ENCODE measurements at places on chromosomes 7 and 10.
A peak's percentile ranks its signal among the peaks of the same experiment; 100 is the strongest.

DNA sequence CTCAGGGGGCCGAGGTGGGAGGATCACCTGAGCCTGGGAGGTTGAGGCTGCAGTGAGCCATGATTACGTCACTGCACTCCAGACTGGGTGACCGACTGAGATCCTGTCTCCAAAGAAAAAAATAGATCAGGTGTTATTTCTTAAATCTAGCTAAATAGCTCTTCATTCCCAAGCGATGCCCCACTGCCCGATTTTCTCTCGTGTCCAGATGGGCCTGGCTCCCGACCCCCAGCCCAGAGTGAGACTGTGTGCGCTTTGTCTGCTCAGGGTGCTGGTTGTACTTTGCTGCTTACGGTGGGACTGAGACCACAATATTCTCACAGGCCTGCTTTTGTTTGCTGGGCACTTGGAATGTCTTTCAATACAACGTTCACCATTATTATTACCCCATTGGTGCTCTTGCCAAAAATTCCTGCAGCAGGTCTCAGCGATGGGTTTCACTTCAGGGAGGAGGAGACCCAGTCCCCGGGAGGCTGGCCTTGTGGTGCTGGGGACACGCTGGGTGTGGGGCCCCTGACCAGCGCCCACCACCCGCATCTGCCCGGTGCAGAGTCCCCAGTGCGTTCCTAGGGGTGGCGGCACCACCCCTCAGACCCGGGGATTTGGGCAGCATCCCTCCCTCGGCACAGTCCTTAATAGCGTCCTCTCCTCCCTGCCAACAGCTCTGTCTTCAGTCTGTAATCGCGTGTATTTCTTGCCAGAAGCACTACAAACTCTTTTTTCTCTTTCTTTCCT is 20.4 kb upstream of the DPYSL4 start:
- DNase-seq, result no peak

DNA sequence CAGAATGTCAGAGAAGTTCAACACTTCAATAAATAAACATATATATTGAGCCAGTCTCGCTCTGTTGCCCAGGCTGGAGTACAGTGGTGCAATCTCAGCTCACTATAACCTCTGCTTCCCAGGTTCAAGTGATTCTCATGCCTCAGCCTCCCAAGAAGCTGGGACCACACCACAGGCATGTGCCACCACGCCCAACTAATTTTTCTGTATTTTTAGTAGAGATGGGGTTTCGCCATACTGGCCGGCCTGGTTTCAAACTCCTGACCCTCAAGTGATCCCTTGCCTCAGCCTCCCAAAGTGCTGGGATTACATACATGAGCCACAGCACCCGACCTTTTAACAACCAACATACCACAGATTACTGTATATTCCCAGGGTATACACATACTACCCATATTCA is 134.2 kb downstream of the JMJD1C start:
- no peak for DNase-seq

DNA sequence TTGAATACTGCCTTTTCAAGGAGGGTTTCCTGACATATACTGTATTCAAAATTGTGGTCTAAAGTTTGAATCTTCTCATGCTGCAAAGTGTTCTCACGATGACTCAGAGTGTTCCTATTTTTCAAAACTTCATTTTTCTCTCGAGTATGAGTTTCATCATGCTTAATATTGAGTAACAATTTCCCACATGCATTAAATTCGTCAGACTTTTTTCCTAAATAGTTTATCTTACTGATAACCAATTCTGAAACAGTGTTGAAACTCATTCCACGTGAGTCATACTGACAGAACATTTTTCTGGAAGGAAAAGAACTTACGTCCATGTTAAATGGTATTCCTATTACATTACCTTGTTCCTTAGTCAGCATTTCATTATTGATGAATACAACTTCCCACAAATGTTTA is 44.1 kb downstream of the ZNF33B start:
- DNase-seq, result no peak

DNA sequence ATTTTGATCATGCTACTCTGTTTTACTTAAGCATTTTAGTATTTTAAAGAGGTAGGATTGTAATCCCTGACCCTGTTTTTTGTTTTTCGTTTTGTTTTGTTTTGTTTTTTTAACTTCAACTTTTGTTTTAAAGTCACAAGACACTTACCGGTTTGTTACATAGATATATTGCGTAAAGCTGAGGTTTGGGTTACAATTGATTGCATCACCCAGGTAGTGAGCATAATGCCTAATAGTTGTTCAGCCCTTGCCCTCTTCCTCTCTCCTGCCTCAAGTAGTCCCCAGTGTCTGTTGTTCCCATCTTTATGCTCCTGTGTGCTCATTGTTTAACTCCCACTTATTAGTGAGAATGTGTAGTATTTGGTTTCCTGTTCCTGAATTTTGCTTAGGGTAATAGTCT is 93.1 kb upstream of the TEX47 start:
- DNase-seq, result no peak

- no peak for DNase-seq
Observed at GRCh38 chr7:137647905-137648565, 198.7 kb downstream of the DGKI start.

- DNase-seq, result peak; percentile 84
Observed at GRCh38 chr10:96720422-96721206, at the start of gene PIK3AP1. PIK3AP1 (minus strand) TSS chr10:96720514; CDS start chr10:96720394, 120 bp downstream.

All from H9 (cell line).